NCI-H1694 treated with DMSO at 0.1 percent for 48 hours (cell line): ENCODE measurements at places on chromosomes 7 and 10.

GRCh38 chr7:142563470-142563869 is 185.8 kb upstream of the PRSS1 start:
- DNase-seq: no peak

DNA sequence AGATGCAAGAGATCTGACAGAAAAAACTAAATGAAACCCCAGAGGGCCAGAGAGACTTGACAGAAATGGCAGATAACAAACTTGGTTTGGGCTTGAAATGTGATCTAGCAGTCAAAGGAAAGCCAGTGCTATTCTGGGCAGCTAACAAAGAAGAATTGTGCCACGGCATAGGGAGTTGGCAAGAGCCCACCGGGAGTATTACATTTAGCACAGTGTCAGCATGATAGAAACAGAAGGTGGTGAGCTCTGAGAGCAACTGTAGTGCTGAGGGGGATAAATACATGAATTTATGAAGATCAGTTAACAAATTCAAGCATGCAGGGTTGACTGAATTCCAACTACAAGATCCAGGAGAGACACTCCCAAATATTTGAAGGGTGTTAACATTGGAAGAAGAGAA is 91.1 kb downstream of the AHCYL2 start:
- no peak for DNase-seq

DNA sequence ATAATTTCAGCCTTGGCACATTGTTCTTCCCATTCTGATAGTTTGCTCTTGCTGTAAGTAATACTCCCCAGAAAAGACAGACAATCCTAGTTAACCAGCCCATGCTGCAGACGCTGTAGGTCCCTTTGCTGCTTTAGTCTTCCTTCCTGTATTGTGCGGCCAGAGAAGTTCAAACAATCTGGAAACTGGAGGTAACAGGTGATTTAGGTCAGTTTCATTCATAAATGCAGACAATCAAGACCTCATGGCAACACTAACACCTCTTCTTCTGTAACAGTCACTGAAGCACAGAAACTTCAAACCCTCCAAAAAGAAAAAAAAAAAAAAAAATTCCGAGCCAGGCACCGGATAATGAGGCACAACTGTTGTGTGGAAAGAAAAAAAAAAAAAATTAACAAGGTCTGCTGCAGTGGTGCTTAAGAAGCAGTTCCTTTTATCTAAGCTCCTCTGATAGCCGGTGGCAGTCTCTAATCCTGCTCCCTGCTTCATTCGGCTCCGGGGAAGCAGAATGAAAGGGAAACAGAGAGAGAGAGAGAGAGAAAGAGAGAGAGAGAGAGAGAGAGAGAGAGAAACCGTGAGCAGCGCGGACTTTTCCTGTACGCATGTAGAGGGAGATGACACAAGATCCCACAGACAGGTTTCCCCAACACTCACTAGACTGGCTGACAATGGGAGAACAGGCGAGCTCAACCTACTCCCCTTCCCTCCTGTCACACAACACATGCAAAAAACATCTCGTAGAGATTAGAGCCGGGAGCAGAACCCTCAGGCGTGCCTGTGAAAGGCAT is at the start of gene SEMA3A:
Gene SEMA3A, minus strand, starts transcription at position 306 of the 788 bp plus-strand sequence. Its CDS starts 203 bp downstream, at position 103.
- peak; percentile 9 for DNase-seq

- no peak for DNase-seq
Measured at GRCh38 chr7:94453898-94454297, 55.7 kb upstream of the CASD1 start.

DNA sequence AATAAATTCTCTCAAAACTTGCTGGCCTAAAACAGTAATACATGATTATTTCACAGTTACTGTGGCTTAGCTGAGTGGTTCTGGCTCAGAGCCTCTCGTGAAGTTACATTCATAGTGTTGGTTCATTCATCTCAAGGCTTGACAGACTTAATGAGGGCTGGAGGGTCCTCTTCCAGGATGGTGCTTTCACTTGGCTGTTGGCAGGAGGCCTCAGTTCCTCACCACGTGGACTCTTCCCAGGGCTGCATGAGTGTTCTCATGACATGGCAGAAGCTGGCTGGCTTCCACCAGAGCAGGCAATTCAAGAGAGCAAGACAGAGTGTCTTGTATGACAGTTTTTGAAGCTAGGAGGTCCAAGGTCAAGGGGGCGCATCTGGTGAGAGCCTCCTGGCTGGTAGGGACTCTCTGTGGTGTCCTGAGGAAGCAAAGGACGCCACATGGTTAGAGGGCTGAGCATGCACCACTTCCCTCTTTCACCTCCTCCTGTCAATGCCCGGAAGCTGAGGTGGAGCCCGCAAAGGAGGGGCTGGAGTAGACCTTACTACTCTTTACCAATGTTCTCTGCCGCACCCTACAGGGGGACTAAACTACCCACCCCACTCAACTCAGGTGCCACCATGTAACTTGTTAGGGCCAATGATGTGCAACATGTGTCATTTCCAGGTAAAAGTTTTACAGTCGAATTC is 58.2 kb upstream of the YAE1 start:
- no peak for DNase-seq

GRCh38 chr10:54837479-54837878 is 36.4 kb upstream of the PCDH15 start:
- DNase-seq: no peak

- DNase-seq: no peak
Measured at GRCh38 chr7:2644562-2645273, 12.9 kb downstream of the TTYH3 start.

GRCh38 chr7:150368096-150368883 is at the start of gene REPIN1:
Gene REPIN1 (plus strand): TSS chr7:150368822. CDS start chr7:150369712, 890 bp downstream.
- peak; percentile 18 for DNase-seq

DNA sequence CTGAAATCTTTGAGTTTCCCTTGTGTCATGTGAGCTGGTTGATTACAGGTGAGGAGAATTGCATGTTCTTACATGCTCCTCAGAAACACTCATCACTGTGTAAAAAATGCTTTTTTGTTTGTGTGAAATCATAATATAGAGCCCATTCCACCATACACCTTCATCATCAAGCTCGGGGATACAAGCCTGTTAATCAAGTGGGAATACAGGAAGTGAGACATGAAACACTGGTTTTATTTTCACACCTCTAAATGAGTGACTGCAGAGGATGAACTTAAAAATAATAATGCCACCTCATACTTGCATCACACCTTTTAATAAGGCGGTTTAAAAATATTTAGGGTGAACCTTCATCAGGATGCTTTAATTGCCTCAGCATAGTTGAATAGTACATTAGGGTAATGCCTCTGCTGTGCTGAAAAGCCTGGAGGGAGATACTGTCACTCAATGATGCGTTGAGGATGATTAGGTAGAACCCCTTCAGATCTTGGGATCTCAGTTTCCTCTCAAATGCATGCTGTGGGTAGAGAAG is 164.6 kb downstream of the AUTS2 start:
- no peak for DNase-seq

GRCh38 chr7:95960706-95961244 is 188.4 kb downstream of the DYNC1I1 start:
- DNase-seq: no peak

DNA sequence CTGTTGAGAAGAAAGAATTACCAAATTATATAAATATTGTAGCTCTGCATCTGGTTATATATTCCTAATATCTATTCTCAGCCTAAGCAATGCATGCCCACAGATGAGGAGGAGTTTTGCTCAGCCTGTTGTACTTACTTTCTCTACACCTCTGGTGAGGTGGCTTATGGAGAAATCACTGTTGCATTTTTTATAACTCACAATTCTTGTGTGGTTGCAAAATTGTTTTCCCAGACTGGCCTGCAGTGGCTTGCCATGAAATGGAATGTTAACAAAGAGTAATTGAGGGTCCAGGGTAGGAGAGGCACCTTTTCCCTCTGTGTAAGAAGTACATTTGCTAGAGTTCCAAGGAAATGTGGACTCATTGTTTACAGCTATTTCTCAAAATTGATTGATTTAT is 202.0 kb upstream of the SEMA3E start:
- DNase-seq: no peak

- DNase-seq: no peak
Measured at GRCh38 chr7:24877790-24878311, 102.1 kb downstream of the OSBPL3 start.

DNA sequence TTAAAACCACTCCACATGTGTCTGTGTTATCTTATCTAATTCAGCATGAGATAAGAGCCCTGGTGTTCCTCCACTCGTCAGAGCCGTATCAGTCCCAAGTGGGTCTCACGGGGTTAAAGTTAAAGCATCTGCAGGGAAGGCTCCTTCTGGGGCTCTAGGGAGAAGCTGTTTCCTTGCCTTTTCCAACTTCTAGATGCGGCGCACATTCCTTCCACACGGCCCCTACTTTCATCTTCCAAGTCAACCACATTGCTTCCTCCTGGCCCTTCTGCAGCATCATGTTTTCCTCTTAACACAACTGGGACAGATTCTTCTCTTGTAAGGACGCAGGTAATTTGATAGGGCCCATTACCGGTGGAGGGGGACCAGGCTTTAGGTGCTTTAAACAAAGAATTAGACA is 620.1 kb upstream of the DPP6 start:
- no peak for DNase-seq

DNA sequence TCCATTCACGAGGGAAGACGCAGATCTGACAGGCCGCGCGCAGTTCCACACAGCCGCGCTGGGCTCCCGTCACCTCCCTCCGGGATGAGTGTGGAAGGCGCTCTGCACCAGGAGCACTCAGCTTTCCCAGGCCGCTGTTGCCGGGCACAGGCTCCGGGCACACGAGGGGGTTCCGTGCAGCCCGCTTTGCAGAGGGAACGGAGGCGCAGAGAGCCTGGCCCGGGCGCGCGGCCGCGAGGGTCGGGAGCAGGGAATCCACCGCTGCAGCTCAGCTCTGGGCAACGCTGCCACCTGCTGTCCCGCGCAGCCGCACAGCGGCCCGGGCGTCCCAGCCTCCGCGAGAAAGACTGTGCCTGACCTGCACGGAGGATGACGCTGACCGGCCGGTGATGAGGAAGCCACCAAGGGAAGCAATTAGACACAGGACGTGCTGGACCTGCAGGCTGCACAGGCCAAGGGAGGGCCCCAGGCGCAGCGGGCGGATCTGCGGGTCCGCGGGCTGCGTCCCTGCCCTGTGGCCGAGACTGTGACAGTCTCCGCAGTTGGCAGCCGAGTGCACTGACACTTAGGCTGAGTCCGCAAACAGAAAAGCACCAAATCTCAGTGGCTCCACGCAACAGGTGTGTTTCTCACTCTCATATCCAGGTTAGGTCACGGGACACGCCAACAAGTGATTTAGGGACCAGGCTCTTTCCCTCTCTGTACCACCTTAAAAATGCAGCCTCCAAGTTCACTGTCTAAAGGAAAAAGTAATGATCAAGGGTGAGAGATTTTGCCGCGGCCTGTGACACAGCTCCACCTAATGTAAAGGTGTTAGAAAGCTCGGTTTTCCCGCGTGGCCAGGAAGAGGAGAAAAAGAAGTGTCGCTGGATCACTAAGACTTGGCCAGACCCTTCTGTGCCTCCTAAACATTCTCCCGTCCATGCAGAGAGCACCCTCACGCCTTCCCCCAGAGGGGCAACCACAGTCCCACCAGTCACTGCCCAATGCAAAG is 94.5 kb downstream of the SEC61G start:
- DNase-seq: no peak

DNA sequence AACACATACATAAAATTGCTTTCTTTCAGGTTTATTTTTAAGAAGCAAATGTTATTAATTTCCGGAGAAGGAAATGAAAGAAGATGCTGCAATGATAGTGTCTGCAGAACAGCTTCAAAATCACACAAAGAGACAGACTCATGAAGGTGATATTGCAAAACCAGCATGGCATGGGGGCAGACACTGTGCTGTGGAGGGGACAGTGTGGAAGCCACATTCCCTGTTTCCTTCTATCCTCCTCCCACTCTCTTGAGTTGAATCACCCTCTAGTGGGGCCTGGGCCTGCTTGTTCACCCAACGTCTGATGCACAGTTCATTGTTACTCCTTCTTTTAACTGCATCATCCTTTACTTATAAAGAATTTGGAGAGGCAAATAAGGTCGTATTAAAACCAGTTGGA is 104.0 kb upstream of the INSIG1 start:
- no peak for DNase-seq

DNA sequence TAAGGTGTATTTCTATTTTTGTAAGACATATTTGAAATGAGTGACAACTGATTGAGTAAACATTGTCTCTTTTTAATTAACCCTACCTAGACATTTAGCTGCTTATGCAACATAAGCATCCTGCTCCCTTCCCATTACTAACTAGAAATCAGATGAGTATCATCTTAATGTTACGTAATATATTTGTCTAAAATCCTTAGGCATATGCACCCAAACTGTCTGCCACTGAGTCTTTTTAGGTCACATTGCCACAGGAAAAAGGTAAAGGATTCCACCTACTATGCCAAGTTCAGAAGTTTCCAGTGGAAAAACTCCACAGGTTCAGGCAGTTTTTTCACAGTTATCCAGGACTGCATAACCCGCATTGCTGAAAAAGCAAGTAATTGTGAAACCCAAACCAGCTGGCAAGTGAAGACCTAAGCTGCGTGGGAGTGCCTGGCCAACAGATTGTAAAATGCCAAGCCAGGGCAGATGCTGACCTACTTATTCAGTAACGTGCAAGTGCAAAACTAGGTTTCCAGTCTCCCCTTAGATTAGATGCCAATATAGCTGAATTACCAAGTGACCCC is 983.7 kb downstream of the GATA3 start:
- no peak for DNase-seq

DNA sequence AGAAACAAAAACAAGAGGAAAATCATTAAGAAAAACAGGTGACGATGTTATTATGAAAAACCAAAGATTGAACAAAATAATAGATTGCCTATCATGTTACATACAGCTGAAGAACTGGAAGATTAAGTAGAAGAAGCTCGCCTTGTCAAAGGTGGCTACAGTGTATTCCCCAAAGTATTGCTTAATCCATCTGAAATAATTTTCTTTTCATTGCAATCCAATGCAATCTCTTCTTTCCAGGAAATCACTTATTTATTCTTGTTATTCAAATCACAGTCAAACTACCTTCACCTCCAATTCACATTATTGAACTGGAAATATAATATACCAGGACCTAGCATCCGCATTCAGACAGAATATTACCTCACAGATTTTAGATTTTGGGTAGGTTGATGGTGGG is 235.9 kb downstream of the AHR start:
- DNase-seq: no peak

- DNase-seq: no peak
Measured at GRCh38 chr7:92682903-92683539, 92.8 kb upstream of the FAM133B start.

DNA sequence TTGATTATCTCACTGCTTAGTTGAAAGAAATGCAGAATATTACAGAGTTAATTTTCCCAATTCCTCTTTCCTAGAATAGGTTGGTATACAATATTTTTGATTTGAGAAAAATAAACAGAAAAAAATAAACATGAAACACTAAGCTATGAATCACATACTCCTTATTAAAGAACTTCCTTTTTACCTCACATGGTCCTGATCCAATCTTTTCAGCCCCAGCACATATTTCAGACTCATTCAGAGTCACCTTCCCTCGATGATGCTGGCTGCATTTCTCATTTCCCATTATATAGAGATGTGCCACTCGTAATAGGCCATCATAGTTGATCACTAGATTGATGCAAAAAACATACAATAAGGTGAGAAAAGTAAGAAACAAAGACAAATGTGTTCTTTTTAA is 64.6 kb downstream of the HGF start:
- no peak for DNase-seq

- no peak for DNase-seq
Measured at GRCh38 chr10:70573599-70574506, 28.7 kb downstream of the PRF1 start.
